Amniotic epithelial cell (primary cell): ENCODE measurements at places on chromosomes 2 and 18.

DNA sequence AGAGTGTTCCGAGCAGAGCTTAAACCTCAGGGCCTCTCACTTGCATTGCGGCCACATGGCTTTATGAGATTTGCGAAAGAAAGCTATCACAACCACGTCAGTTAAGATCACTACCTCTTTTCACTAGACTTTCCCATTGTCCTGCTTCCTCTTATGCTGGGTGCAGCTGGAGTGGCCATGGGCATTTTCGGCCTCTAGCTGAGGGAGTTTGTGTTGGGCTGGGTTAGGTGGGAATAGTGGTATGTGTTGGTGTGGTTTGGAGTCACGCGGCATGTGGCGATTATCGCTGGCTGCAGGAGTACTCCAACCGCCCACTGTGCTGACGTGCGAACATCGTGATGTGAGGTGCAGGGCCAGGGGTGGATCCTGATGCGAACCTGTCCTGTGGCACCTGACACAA lies 27.1 kb downstream of the RALB start:
- DNase-seq = no peak

- DNase-seq = no peak
Measured at GRCh38 chr18:7155887-7156286, 38.3 kb upstream of the LAMA1 start.

DNA sequence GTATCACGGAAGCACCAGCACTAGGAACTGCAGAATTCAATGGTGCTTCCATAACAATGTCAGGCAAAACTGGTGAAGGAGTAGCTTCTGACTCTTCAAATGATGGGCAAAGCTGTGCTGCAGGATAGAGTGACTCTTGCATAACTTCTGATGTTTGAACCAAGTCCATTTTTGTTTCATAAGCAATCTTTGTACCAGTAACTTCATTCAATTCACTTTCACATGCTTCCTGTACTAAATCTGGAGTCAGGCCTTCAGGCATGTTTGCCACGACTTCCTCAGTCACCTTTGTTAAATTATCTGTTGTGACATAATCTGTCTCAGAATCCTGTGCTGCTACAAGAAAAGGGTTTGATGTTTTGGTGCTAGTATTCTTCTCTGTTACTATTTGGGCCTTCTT lies 24.0 kb downstream of the RTN4 start:
- peak; percentile 47 for DNase-seq

GRCh38 chr2:226251661-226252060 lies 548.0 kb downstream of the IRS1 start:
- DNase-seq = no peak

DNA sequence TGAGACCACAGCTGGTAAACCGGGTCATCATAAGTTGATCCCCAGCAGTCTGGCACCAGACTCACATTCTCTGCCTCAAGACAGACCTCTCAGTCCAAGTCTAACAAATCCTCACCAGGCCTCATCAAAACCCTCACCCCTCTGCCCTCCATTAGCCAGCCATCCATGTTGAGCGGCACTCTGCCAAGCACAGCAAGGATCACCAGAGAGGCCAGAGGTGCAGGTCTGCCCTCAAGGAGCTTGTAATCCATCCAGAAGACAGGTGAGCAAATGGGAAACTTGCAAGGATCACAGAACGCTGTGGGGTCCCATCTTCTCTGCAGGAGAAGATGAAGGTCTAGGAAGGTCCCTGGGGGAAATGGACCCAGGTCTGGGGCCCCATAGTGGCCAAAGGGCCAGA lies 63.6 kb downstream of the TNS1 start:
- DNase-seq = no peak

DNA sequence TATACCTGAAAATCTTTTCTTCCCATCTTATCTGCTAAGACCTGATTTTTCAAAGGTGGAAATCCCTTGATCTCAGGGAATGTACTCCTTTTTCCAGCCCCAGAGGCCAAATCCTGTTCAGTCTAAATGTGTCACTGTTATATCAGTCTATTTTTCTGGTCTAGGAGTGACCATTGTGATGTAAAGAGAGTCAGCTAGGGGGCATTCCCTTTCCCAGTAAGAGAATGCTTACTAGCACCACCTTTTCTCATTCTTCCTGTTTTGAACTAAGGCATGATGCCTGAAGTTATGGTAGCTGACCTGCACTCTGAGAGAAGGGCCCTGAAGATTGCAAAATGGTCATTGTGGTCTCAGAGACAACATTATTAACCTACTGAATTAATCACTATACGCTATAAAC lies 124.1 kb upstream of the XIRP2 start:
- DNase-seq = no peak

GRCh38 chr18:2653467-2653866 lies 2.1 kb upstream of the SMCHD1 start:
- no peak for DNase-seq

DNA sequence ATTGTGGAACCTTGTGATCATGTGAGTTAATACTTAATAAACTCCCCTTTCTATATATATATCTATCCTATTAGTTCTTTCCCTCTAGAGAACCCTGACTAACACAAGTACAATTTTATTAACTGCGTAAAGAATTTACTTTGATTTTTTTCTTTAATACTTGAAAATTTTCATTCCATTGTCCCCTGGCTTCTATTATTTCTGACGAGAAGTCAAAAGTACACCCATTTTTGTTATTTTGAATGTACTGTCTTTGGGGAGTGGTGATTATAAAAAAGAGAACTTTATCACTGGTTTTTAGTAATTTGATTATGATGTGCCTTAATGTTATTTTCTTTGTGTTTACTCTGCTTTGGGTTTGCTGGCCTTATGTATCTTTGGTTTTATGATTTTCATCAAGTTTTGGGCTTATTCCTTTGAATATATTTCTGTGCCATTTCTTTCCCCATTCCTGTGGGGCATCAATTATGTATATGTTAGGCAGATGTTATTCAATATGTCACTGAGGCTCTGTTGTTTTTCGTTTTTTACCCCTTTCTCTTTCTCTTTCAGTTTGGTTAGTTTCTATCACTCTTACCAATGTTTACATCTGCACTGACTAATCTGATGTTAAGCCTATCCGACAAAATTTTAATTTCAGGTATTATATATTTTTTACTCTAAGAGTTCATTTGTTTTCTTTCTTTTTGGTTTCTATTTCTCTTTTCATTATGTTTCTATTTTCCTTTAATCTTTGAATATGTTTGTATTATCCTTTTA lies 271.4 kb downstream of the CAMKMT start:
- DNase-seq = no peak

DNA sequence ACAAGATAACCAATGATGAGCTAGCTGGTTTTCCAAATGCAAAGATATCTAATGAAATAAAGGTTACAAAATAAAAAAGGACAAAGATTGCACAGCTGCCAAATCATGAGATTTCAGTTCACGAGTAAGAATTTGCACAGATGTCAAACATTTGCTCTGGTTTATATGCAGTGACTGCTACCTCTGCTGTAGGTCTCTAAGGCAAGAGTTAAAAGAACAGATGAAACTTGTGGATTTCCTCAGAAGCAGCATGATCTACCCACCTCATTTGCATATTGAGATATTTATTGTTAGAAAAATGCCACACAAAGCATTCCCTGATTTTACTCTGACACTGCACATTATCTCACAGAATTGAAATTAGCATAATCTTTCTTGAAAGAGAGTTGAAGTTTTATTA lies 763.2 kb upstream of the ZEB2 start:
- no peak for DNase-seq

- peak; percentile 68 for DNase-seq
Measured at GRCh38 chr18:48230467-48231113, 178.6 kb downstream of the ZBTB7C start.

DNA sequence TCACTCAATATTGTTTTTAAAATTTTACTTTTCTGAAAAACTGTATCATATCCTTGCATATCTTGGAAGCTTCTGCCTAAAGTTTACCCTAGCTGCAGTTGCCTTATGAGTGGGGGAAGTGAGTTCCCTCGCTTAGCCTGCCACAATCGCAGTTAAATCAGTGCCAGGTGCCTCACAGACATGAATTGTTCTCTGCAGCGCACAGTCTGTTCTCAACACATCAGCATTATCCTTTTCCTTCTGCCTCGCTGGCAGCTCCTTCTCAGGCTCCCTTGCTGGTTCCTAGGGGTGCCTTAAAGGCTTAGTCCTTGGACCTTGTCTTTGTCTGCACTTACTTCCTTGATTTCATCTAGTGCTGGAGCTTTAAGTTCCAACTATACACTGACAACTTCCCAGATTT lies 132.8 kb downstream of the TTC27 start:
- no peak for DNase-seq

DNA sequence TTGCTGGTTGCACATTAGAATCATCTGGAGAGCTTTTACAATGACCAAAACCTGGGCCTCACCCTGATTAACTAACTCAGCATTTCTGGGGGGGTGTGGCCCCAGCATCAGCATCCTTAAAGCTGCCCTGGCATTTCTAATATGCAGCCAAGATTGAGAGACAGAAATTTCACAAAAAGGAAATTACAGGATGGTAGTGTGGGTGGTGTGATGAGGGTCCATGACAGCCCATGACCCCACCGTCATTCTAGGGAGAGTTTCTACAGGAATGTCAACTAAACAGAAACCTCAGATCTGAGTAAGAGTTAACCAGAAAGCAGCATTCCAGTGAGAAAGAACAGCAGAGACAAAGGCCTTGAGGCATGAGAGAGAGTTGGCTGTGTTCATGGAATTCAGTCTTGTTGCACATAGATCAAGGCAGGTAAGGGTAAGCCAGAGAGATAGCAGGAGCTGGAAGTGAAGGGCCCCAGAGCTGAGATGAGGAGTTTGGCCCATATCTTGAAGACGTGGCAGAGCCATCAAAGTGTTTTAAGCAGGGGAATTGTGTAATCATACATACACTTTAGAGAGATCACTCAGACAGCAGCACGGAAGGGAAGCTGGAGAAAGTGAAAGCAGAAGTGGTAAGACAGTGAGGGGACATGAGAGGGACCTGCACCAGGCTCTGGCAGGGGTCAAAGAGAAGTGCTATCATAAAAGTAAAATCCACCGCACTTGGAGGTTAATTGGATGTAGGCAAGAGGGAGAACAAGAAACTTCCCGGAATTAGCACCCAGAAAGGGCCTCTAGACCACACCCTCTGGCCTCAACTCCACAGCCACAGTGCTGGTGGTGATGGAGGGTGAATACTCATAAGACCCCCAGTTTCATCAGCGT lies 7.8 kb upstream of the TRABD2A start:
- DNase-seq = peak; percentile 80

DNA sequence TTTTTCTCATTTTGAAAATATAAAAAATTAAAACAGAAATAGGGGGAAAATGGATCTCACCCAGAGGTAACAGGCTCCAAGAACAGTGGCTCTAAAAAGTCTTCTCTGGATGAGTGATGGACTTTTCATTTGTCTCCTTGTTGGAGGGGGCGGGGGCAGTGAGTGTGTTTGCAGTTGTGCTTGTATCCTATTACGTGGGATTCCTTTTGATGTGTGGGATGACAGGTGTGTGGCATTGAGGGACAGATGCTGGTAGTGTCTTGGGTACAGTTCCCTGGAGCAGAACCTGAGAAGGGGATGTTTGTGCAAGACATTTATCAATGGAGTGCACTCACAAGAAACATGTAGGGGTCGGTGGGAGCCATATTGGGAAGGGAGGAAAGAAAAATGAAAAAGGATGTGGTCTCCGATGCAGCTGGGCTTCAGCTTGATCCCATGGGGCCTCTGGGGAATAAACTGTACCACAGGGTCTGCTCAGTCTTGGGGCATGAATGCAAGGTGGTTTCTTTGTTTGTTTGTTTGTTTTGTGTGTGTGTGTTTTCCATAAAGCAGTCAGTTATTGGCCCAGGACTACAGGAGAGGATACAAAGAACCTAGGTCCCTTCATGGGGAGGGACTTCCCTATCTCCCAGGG lies 120.0 kb upstream of the SLC35G4 start:
- DNase-seq = no peak

- DNase-seq = peak; percentile 96
Measured at GRCh38 chr2:178241844-178242551, 47.7 kb downstream of the OSBPL6 start.

GRCh38 chr18:63016270-63016669 lies 300.9 kb downstream of the PHLPP1 start:
- peak; percentile 49 for DNase-seq

- no peak for DNase-seq
Measured at GRCh38 chr2:24675338-24675737, 117.9 kb downstream of the PTRHD1 start.

- no peak for DNase-seq
Measured at GRCh38 chr2:177731384-177731783, 338.8 kb downstream of the AGPS start.

GRCh38 chr18:59387687-59388565 lies 28.9 kb upstream of the LMAN1 start:
- DNase-seq = no peak

DNA sequence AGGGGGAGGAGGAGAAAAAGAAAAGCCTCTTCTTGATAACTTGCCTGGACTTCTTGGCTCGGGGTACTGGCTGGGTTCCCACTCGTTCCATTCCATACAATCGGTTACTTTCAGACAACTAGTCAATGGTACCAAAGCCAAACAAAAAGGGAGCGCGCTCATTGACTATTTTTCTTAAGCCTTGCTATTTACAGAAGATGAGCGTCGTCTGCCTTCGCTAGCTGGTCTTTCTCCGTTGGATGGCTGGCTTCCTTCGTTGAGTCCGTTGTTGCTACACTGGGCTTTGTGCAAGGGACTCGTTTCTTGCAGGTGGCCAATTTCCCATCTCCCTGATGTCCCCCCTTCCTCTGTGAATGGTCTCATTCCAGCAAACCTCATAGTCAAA lies 260.4 kb downstream of the ZNF516 start:
- no peak for DNase-seq

GRCh38 chr2:102615620-102616436 lies 3.5 kb upstream of the SLC9A2 start:
- DNase-seq = peak; percentile 62

- DNase-seq = no peak
Measured at GRCh38 chr2:134718023-134718816, 580 bp downstream of the TMEM163 start.

GRCh38 chr2:238509903-238510302 lies 83.2 kb downstream of the ASB1 start:
- no peak for DNase-seq

- peak; percentile 68 for DNase-seq
Measured at GRCh38 chr2:29632018-29632417, 289.4 kb downstream of the ALK start.

DNA sequence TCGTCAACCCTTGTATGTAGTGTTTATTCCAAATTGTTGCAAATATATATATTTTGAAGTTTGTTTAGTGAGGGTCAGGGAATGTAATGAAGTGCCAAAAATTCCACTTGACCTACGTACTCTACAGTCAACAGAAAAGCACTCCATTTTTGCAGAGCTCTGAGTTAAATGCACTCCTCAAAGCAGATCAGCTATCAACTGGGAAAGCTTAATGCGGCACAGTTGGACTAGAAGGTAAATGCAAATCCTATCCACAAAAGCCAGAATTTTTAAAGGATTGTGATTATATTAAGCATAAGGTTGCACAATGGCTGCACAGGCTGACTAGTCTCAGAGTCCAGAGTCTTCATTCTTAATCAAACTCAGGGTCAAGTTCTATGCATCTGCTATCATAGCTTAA lies 577.1 kb downstream of the ARHGAP15 start:
- DNase-seq = peak; percentile 47

DNA sequence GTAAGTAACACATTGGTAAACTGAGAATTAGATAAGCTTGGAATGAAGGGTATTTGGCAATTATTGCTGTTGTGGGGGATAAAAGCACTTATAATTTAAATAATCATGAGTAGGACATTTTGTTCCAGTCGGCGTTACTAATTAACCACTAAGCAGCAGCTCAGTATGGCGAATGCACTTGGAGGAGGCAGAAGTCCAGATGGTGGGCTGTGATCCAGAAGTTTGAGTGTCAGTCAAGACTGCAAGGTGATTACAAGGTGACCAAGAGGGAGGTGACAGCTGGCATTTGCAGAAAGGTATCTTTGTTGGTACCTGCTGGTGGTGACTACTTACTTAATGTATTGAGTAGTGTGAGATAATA lies 643.6 kb upstream of the FAM98A start:
- DNase-seq = no peak

- no peak for DNase-seq
Measured at GRCh38 chr2:80002568-80003157, 301.9 kb downstream of the LRRTM1 start.
